ENCODE measurements at places on chromosomes 7 and 10.
A peak's percentile ranks its signal among the peaks of the same experiment; 100 is the strongest.

GRCh38 chr7:148982654-148983199 is 45.6 kb downstream of the PDIA4 start:
- DNase-seq: no peak

GRCh38 chr10:78718032-78718572 is 350.7 kb upstream of the ZMIZ1 start:
- no peak for DNase-seq

- DNase-seq: no peak
Observed at GRCh38 chr10:3433131-3433530, 260.5 kb upstream of the PITRM1 start.

GRCh38 chr7:35386816-35387706 is 133.2 kb upstream of the TBX20 start:
- DNase-seq: no peak

DNA sequence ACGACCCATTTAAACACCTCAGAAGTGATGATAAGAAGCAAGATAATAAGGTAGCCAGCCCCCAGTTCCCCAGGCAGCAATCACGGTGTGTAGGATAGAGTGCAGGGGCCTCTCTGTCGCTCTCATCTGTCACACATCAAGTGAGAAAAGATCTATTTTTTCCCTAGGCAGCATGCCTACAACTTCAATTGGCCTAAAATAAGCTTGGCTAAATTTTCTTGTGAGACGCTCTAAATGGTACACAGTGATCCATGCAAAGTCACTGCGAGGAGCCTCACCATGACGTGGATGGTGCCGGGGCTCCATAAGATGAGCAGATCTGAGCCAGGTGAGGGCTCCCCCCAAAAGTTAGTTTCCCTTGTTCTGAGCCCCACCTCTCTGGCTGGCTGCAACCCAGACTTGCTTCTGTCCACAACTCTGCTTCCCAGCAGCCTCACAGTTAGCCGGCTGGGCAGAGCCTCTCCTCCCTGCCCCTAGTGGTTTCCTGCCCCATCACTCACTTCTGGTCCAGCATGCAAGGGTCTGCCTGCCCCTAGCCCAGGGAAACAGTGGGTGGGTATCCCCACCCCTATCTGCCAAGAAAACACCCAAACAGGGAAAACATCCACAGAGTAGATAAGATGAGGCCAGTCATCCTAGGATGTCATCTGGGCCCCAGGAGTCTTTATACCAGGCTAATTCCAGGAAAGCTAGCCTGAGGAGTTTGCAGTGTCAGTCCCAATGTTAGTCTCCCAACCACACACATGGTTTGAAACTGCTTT is 342.1 kb downstream of the GRID1 start:
- no peak for DNase-seq

GRCh38 chr10:128098631-128099030 is 27.6 kb downstream of the MKI67 start:
- DNase-seq: no peak

- no peak for DNase-seq
Observed at GRCh38 chr10:18582803-18583202, 68.6 kb downstream of the NSUN6 start.

GRCh38 chr7:105580022-105580740 is 1.1 kb downstream of the EFCAB10 start:
- DNase-seq: no peak

- DNase-seq: peak; percentile 50
Observed at GRCh38 chr10:119079599-119080520, 757 bp downstream of the EIF3A start.

DNA sequence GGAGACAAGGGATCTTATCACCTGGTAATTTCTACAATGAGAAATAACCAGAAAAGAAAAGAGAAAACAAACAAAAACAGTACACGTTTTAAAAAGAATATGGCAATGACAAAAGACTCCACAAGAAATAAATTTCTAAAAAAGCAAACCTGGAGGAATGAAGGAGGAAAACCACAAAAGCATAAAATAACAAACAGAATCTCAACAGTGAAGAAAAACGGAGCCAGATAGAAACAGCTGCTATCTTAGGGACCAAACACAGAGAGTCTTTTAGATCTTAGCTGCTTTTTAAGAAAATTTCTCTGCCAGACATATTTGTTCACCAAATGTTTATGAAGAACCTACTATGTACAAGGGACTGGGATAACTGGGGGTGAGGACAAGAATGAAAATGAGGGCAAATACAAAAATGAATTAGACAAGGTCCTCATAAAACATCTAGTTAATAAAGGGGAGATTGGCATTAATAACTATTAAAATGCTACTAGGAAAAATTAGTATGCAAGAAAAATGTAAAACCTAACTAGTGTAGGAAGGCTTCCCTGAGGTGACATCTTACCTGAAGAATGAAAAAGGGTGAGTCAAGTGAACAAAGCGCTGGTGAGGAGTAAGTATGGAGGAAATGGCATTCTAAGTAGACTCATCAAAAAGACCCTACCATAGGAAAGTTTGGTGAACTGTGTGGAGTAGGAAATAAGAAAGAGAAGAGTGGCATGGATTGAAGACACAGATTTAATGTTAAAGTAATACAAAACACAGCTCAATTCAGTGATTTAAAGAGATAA is 34.3 kb downstream of the WASL start:
- no peak for DNase-seq

DNA sequence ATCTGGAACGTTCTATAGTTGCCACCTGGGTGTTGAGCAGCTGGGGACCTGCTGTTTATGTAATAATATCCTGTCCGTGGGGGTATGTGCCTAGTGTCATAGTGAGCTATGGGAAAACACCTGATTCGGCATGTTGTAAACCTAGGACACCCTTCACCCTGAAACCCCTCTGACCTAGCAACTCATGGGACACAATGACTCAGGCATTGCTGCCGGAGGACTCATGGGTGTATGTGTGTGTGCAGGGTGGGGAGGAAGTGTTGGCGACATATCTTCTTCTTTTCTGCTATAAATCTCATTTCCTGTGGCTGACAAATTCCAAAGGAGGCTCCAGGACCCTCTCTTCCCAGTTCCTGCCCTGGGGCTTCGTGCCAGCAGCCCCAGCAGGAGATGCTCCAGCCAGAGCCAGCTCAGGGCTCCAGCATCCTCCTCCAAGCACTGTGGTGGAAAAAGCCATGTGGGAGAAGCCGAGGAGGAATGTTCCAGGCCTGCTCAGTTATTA is 77.0 kb upstream of the PODXL start:
- no peak for DNase-seq

- no peak for DNase-seq
Observed at GRCh38 chr7:136030867-136031318, 53.7 kb upstream of the MTPN start.

GRCh38 chr10:77661674-77662073 is 24.1 kb upstream of the KCNMA1 start:
- no peak for DNase-seq

DNA sequence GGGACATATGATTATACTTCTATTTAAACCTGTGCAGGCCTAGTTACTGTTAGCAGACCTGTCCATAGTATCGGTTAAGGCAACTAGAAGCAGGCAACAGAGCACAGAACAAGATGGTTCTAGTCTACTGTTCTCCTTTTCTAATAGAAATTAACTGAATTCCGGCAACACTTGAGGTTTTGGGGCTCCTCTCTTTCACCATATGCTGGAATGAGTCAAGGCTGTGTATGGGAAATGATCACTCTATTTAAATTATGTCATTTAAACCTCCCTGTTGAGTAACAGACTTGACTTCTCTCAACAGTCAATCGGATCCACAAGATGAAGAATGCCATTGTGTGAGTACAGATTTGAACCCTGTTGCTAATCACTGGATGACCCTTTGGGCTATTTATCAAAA is 6.2 kb upstream of the OTUD1 start:
- DNase-seq: no peak

GRCh38 chr7:81743201-81743600 is 26.6 kb downstream of the HGF start:
- DNase-seq: no peak

GRCh38 chr7:910441-910861 is 34.1 kb downstream of the GET4 start:
- no peak for DNase-seq

- DNase-seq: no peak
Observed at GRCh38 chr7:110948280-110948679, 142.6 kb upstream of the LRRN3 start.

- DNase-seq: no peak
Observed at GRCh38 chr10:102777711-102778453, 34.1 kb downstream of the WBP1L start.

DNA sequence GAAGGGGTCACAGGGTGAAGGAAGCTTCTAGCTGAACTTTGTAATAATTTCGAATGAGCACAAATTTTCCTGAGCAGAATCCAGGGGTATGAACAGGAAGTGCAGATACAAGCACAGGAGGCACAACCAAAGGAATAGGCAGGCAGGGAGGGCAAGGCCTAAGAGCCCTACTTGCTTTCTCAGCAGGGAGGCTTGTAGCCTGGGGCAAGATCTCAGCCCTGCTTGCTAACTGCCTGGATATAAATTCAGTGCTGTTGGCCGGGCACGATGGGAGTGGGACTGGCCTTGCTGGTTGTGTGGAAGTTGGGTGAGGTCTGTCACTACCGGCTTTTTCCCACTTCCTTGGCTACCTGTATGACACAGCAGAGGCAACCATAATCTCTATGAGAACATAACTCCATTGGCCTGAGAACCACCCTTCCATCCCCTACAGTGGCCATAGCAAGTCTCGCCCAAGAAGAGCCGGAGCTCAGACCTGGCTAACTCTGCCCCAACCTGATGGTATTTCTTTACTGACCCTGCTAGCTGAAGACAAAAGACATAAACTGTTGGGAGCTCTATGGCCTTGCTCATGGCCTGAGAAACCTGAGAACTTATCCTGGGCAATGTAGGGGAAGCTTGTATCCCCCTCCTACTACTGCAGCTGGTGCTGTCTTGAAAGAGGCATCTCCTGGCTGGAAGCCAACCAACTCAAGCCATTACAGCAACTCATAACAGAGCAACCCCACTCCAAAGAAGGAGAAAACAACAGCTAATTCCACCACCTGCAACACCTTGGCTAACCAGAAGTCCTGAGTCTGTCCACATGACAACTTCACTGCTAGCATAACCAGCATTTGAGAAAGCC is 27.6 kb downstream of the CLDN12 start:
- DNase-seq: no peak

DNA sequence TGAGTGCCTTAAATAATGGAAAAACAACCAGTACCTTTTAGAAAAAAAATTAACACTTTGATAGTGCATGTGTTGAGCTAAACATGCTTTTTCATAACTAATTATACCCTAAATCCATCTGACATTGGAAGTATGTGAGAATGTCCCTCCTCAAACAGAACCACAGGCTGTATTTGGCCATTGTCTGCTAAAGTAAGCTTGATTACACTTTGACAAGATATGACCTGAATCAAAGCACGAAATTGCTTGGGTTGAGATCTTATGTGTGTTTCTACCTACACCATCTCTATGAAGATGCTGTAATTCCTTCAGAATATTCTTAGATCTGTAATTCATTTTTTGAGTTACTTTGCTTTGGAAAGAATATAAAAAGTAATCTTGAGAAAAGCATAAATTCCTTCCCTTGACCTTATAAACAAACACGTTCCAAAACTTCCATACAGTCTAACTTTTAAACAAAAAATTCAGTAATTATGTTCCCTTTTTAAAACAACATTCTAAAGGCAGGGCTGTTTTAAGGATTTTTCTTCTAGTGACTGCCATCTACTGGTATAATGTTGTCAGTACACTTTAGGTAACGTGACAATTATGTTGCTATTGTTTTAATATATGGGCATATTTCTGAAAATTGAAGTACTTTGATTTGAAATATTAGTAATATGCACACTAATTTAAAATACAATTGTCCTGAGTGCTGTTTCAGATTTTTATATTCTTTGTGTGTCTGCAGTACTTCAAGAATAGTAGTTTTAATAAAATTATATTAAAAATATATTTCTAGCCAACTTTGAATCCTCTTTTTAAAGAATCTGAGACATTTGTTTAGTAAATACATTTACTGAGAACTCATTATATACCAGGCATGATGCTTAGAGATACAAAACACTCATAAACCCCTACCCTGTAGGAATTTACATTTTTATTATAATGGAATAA is 20.9 kb downstream of the CD36 start:
- peak; percentile 2 for DNase-seq

DNA sequence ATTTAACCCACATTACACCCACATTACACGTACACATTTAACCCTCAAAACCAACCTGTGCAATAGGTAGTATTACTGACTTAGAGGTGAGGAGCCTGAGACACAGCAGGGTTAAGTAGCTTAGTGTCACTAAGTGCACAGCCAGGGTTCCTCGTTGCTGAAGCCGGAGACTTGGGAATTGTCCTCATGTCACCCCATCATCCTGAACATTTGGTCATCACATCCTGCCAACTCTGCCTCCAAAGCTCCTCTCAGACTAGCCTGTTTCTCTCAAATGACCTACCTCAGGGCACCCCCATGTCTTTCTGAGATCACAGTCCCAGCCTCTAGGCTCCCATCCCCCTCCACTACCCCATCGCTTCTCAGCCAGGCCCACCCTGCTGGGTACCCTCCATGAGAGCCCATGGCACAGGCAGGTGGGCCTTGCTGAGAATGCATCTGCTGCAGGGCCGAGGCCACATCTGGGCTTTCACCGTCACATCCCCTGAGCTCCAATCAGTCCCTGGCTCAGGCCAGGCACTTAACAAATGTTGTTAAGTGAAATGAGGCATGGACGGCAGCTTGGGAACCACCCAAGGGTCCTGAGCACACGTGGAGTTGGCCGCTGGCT is 21.1 kb upstream of the PCBD1 start:
- DNase-seq: no peak

DNA sequence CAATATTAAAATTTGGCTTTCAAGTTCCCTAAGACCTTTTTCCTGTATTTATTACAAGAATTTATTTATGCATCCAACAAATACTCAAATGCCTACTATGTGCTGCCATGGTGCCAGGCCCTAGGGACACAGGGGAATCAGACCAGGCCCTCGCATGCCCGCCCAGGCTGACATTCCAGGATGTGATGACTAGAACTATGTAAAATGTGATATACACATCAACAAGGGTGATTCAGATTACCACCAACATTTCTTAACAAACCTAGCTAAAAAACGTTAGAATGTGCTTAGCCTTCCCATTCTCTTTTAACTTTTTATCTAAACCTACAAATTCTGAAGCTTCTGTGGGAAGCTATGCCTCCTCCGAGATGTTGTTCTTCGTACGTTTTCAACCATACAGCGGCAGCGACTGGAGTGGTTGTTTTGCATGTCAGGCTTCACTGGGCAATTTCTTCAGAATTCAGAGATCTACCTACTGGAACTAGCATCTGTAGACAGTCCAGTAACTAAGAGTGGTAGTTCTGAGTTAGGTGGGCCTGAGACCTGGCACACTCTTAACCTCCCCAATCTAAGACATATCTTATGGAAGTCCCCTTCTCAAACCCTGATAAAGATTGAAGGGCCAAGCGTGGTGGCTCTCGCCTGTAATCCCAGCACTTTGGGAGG is 22.1 kb downstream of the GNA12 start:
- DNase-seq: no peak

GRCh38 chr10:54710918-54711317 is 90.1 kb downstream of the PCDH15 start:
- DNase-seq: no peak

GRCh38 chr10:60479305-60480020 is 89.8 kb upstream of the ANK3 start:
- no peak for DNase-seq

Measured in AG09319 (cell line).